ENCODE measurements at places on chromosomes 1 and 21.
A peak's percentile ranks its signal among the peaks of the same experiment; 100 is the strongest.

DNA sequence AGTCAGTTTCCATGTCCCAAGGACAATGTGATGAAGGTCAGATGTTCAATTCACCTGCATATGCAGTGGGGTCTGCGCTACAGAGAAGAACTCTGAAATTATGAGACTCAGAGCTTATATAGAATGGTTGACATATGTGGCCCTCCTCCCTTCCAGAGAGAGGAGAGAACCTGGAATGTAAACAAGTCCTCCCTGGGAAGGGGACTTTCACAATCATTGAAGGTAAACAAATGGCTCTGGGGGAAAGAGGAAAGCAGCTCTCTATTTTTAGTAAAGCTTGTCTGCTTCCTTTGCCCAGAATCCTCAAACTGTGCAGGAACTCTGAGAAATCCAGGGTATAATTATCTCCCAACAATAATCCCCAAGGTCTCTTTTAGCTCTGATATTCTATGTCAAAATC is 9.8 kb downstream of the OVGP1 start:
- DNase-seq: no peak

GRCh38 chr21:41360072-41360821 is 1.6 kb upstream of the MX2 start:
- DNase-seq: peak; percentile 43

DNA sequence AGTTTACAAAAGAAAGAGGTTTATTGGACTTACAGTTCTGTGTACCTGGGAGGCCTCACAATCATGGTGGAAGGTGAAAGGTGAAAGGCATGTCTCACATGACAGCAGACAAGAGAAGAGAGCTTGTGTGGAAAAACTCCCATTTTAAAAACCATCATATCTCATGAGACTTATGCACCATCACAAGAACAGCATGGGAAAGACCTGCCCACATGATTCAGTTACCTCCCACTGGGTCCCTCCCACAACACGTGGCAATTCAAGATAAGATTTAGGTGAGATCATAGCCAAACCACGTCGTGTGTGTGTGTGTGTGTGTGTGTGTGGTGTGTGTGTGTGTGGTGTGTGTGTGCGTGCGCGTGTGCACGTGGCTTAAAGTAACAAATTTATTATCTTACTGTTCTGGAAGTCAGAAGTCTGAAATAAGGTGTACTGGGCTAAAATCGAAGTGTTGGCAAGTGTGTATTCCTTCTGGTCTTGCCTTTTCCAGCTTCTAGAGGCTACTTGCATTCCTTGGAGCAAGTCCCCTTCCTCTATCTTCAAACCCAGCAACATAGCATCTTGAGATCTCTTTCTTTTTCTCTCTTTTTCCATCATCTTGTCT is 48.1 kb upstream of the MPC2 start:
- no peak for DNase-seq

DNA sequence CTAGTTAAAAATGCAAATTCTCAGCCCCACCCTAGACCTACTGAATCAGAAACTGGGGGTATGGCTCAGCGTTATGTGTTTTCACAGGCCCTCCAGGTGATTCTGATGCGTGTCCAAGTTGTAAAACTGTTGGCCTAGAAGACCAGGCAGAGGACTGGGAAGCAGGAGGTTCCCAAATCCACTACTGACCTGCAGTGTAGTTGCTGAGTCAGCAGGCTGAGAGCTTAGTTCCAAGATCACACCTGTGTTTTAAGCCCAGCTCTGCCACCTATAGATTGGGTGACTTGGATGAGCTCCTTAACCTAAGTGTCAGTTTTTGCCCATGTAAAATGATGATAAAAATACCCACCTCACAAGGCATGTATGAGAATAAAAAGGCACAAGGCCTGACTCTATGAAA is 4.1 kb downstream of the GRHL3 start:
- no peak for DNase-seq

- DNase-seq: peak; percentile 25
Observed at GRCh38 chr1:56330391-56331026, 248.9 kb downstream of the PLPP3 start.

All from NCI-H69 (cell line).